ENCODE measurements at places on chromosomes 2 and 18.

DNA sequence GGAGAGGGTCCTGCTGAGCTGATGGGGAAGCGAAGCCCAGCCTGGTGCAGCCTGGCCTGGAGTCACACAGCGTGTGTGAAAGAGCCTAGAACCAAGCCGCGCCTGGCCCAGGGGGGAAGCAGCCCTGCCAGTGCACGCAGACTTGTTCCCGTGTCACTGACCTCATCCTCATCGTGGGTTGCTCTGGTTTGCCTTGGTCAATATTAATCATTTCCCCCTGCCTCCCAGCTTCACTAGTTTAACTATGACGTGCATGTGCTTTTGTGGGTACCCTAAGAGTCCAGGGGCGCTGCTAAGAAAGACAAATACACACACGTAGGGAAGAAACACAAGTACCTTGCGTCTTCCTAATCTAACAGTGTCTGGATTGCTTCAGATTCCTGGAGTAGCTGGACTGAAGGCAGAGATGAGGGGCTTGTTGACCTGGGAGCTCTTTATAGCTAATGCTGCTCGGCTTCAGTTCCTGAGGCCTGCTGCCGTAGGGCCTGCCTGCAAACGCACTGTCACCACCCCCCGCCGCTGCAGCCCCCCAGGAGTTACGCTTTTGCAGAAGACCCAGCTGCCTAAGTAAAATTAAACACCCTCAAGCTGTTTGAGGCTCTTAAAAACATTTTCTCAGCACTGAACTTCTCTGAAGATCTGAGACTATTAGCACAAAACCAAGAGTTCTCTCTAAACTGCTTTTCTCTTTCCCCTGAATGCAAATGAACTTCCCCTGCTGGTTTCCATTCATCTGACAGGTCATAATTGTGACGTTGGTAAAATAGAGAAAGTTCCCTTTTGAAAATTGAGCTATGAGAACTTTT is 159.2 kb downstream of the FAM210A start:
- no peak for DNase-seq

- DNase-seq: no peak
Measured at GRCh38 chr2:66536997-66537396, 102.1 kb downstream of the MEIS1 start.

- no peak for DNase-seq
Measured at GRCh38 chr2:165837122-165837521, 43.1 kb upstream of the GALNT3 start.

GRCh38 chr2:194060269-194060668 is 1596.8 kb upstream of the SLC39A10 start:
- DNase-seq: no peak

- DNase-seq: no peak
Measured at GRCh38 chr2:7861910-7862702, 819.8 kb upstream of the ID2 start.

GRCh38 chr18:74281980-74282754 is 9.6 kb downstream of the CYB5A start:
- no peak for DNase-seq

DNA sequence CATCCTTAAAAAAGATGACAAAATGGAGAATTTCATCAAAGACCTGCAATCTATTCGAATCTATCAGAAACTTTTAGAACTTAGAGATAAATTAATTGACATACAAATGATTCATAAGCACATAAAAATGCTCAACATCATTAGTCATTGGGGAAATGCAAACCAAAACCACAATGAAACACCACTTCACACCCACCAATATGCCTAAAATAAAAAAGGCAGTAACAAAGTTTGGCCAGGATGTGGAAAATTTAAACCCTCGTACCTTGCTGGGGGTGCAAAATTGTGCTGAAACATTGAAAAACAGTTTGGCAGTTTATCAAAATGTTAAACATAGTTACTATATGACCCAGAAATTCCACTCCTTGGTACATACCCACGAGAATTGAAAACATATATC is 11.5 kb upstream of the EIF2AK3 start:
- no peak for DNase-seq
